ENCODE measurements at places on chromosomes 1 and 21. TPM values are rescaled to one million over a fixed set of nuclear protein-coding genes. Genes with fewer than 3 reads are reported as not detected.

The SLC1A7 gene
- 0.16 TPM for total RNA-seq

The SPRR2F gene
- not detected for total RNA-seq

The ZBTB18 gene
- 19.7 TPM for total RNA-seq

The COL18A1 gene
- total RNA-seq: 55.8 TPM

The PPFIA4 gene
- total RNA-seq: 0.80 TPM

The CNR2 gene
- total RNA-seq: not detected

The TCP10L gene
- total RNA-seq: 0.73 TPM

The KCNJ15 gene
- 6.9 TPM for total RNA-seq

The FLG gene
- not detected for total RNA-seq

DNA sequence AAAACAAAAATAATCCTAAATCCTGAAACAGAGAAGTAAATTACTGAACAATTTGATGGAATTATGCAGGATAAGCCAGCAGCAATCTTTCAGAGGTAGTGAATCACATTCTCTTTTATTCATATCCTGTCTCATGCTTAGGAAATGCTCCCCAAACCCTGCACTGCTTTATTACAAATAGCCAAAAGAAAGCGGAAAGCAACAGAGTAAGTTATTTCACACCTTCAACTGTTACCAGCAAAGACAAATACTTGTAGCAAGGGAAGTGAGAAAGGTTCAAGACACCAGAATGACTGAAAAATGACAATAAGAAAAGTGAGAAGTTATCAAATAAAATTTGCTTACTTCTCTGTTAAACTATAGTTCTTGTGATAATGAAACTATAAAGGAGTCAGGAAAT is 6.2 kb downstream of the ZRANB2 start:
- no peak for DNase-seq

- no peak for DNase-seq
These were observed 301.7 kb upstream of the KAZN start for GRCh38 chr1:14296795-14297194.

DNA sequence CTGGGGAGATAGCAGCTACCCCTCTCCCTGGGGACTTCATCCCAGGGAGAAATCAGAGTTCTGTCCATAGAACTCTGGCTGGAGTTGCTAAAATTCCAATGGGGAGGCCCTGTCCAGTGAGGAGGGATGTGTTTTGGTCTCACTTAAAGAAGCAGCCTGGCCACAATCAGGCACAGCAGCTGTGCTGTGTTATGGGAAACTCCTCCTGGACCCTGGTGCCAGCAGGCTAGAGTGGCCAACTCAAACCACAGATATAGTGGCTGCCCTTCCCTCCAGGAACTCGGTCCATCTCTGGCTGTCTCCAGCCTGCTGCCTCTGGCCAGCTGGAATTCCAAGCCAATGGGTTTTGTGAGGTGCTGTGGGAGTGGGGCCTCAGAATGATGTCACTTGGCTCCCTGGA is 37.4 kb upstream of the SAMD11 start:
- no peak for DNase-seq

GRCh38 chr1:183585038-183585437 is 5.2 kb downstream of the NCF2 start:
- DNase-seq: no peak

DNA sequence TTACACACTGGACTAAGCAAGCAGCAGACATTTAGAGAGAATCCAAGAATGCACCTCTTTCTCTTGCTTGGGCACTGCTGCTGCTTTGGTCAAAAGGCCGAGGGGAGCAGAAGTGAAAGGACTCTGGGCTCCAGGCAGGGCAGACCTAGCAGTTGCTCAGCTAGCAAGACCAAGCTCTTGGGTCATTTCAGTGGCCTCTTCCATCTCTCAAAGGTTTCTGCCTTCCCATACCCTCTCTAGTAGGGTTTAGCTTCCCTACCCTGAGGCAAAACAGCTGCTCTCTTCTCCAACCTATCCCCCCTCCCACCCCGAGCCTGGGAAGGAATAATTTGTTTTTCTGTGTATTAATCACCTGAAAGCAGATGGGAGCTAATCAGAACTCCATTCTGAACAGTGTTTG is 25.8 kb downstream of the TFAP2E start:
- no peak for DNase-seq

- no peak for DNase-seq
These were observed 25.4 kb upstream of the TENT5C start for GRCh38 chr1:117580436-117580835.

DNA sequence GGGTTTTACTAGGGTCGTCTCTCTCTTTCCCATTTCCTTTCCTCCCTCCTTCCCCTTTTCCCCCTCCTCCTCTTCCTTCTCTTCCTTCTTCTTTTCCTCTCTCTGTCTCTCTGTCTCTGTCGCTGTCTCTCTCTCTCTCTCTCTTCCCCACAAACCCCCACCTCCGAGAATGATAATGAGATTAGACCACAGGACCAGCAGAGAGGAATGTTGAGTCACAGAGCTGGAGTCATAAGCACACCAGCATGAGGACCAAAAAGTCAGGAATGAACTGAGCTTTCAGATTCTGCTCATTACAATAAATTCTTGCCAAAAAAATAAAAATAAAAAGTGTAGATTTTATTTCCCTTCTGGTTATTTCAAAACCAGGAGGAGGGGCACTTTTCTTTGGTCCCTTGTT is 377.4 kb downstream of the LTN1 start:
- no peak for DNase-seq

- no peak for DNase-seq
These were observed 14.2 kb upstream of the PLEKHA6 start for GRCh38 chr1:204373911-204374310.

- no peak for DNase-seq
These were observed 5.4 kb downstream of the PAX7 start for GRCh38 chr1:18635891-18636595.

GRCh38 chr1:95384567-95384966 is 150.6 kb downstream of the RWDD3 start:
- DNase-seq: no peak

DNA sequence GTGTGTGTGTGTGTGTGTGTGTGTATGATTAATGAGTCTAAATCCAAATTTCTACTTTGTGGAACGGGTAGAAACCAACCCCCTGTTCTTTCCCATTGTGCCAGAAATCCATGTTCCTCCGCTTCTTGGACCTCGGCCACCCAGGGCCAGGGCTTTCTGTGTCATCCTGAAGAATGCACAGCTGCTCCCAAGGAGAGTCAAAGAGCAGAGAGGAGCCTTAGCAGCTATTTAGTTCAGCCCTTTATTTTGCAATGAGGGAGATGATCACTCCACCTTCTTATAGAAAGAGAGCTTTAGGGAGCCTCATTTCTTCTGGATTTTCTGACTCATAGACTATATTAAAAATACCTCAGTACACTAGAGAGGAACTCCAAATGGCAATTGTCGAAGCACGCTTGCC is 489.3 kb upstream of the VAMP3 start:
- no peak for DNase-seq

GRCh38 chr1:154779551-154780189 is 90.4 kb downstream of the KCNN3 start:
- no peak for DNase-seq

- DNase-seq: no peak
These were observed 77.1 kb downstream of the CD247 start for GRCh38 chr1:167441222-167441621.

DNA sequence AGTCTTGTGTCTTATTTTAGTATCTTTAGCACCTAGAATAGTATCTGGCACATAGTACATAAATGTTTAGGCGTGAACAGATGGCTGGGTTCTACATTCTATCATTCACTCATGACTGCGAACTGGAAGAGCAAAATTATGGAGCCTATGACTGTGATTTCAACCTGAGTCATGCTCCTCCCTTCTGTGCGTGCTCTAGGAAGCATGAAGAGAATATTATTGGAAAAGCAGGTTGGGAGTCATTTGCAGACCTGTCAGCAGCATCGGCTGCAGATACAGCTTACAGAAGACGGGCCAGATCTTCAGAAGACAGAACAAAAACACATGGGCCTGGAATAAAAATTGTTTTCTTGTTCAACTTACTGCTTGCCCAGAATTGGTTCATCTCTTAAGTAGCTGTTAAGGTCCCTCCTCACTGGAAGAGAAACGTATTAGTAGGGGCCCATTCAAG is 344.0 kb upstream of the USP24 start:
- no peak for DNase-seq

GRCh38 chr1:224259986-224260385 is 70.0 kb downstream of the NVL start:
- DNase-seq: no peak

GRCh38 chr1:3012456-3013291 is 8.6 kb upstream of the ACTRT2 start:
- peak; percentile 53 for DNase-seq

- no peak for DNase-seq
These were observed 14.6 kb upstream of the AGTRAP start for GRCh38 chr1:11721311-11721710.

- no peak for DNase-seq
These were observed 2.2 kb downstream of the VAMP4 start for GRCh38 chr1:171739656-171740055.

DNA sequence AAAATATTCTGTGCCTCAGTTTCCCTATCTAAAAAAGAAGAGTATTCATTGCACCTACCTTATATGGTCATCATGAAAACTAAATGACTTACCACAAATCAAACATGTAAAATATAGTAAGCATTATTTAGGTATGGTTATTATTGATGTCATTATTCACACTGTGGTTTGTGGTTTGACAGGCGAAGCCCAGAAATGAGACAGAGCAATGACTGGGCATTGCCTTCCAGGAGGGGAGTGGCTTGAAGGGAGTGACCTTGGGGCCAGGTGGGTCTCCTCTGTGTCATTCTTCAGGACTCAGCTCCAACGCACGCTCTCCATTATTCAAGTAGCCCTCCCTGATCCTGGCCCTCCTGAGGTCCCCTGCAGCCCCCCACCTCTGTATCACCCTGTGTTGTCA is 133.7 kb downstream of the DMRTA2 start:
- no peak for DNase-seq

- DNase-seq: peak; percentile 82
These were observed 68.3 kb downstream of the DHRS3 start for GRCh38 chr1:12549460-12550349.

Data from breast epithelium (tissue), 4 donors.